ENCODE measurements at places on chromosomes 2 and 18.

DNA sequence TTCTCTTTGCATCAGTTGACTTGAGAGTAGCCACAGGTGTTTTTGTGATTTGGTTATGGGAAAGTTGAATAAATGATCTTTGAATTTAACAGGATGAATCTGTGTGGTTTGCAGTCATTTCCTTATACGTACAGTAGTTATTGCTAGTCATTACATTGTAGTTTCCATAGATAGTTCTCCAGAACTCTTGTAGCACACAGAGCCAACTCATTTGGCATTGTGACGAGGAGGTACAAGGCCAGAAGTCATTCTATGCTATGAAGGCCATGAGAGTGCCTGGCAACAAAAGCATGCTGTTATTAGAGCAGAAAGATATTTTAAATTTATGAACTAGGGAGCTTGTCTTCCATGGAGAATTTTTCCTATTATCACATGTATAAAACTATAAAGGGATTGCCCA lies 973.0 kb upstream of the CHAC2 start:
- no peak for DNase-seq

DNA sequence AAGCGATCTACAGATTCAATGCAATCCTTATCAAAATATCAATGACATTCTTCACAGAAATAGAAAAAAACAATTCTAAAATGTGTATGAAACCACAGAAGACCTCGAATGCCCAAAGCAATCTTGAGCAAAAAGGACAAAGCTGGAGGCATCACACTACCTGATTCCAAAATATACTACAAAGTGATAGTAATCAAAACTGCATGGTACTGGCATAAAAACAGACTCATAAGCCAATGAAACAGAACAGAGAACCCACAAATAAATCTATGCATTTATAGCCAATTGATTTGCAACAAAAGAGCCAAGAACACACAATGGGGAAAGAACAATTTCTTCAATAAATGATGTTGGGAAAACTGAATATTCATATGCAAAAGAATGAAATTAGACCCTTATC lies 99.2 kb downstream of the POLR1A start:
- no peak for DNase-seq

- no peak for DNase-seq
Observed at GRCh38 chr2:172894689-172895387, 159.2 kb downstream of the RAPGEF4 start.

GRCh38 chr2:218146056-218146455 lies 20.2 kb downstream of the CXCR2 start:
- no peak for DNase-seq

- no peak for DNase-seq
Observed at GRCh38 chr2:9400268-9401058, 22.9 kb downstream of the ITGB1BP1 start.

DNA sequence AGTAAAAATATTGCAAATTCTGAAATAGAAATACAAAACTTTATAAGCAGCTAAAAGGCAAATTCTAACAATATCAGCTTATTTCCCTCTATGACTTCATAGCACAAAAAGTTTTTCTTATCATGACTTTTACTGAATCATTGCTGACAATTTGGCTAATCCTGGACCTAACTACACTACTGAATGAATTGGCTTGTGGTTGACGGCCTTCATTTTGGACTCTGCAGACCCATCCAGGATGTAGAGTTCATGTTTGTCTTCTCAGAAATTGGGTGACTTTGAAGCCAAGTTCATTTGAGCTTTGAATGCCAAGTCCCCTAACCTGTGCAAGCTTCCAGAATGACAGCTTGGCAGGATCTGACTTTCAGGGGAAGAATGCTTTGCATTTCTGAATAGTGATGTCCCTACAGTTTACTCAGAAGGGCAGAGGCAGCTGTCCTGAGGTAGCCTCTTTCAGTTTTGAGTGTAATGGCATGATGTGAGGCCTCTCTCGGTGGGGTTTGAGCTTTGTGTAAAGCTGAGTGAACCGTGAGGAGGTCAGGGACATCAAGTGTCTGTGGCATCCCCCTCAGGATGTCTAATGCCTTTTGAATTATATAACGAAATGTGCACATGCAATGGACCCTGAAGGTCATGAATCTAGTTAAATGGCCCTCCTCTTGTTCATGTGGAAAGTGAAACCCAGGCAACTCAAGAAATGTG lies 48.0 kb downstream of the EFEMP1 start:
- DNase-seq = no peak

DNA sequence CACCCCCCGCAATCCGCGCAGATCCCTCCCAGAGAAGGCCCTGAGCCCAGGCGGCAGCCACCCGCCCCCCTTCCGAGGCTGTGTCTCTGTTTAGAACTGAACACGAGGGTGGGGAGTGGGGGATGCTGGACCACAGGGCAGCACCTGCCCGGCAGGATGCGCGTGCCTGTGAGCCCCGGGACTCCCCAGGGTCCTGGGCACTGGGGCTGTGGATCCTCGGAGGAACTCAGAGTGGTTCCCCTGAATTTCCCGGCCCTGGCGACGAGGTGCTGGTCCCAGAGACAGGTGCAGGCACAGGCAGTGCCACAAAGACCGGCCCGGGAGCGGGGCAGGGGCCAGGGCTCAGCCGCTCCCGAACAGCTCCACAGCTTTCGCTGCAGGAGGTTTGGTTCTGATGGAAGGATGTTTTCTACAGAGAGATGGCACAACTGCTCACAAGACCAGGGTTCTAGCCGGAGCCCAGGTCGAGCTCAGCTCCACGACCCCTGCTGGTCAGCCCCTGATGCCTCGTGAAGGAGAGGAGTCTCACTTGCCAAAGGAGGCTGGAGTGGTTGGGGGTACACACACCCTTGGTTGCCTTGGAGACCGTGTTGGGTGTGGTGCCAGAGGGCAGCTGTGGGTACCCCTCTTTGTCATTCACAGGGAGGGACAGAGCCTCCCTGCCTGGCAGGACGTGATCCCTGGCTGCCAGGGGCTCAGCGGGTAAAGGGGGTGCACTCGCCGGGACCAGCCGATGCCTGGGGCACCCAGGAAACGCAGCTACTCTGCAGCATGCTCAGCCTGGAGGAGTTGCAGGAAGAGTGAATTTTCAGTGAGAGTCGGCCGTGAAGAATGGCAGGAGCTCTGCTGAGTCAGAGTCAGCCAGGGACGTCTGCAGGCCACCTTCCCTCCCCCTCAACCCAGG lies 4.4 kb upstream of the NEU4 start:
- DNase-seq = peak; percentile 2

- DNase-seq = no peak
Observed at GRCh38 chr2:39176997-39177396, 56.1 kb upstream of the SOS1 start.

- DNase-seq = no peak
Observed at GRCh38 chr2:158664987-158665386, 130.1 kb upstream of the DAPL1 start.

DNA sequence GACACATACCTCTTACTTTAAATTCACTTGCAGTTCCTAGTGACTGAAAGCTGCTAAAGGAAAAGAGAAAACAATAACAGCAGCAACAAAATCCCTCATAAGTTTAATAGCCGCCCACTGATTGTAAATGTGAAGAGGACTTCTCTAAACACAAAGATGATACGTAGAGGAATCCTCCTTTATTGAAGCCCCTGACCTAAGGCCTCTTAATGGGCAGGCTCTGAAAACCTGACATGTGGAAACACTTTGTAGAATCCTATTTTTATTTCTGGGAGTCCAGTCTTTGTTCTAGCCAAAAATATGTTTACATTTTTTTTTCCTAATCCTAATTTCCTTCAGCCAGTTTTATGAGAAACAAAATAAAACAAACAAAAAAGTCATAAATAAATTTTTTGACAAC lies 1277.7 kb upstream of the CELF4 start:
- no peak for DNase-seq

- DNase-seq = no peak
Observed at GRCh38 chr2:31404302-31404701, 10.2 kb downstream of the XDH start.

All from AML-193 (cell line).